Suprapubic skin (tissue), 4 donors: ENCODE measurements at places on chromosomes 6 and 20.

GRCh38 chr20:54626126-54626525, 150.7 kb downstream of the DOK5 start:
- no peak for DNase-seq

DNA sequence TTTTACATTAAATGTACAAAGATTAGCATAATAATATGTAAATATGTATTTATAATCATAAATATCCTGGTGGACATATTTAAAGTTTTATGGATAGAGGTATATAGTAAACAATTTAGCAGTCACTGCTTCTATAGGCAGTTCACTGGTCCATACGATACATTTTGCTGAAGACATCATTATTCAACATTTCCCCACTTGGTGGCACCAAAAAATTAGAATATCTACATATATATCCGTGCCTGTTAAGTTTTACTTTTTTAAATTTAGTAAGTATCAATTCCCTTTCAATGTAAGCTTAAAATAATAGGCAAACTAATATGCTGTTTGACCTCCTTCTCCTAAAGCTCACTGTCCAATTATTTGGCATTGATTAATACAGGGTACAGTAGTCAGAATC, 64.2 kb downstream of the LMBRD1 start:
- no peak for DNase-seq

GRCh38 chr6:9933677-9934076, 481.2 kb downstream of the TFAP2A start:
- no peak for DNase-seq

- DNase-seq, result no peak
These were observed 387.8 kb upstream of the RUNX2 start for GRCh38 chr6:44940367-44940766.

- no peak for DNase-seq
These were observed 190.2 kb downstream of the COL9A1 start for GRCh38 chr6:70112716-70113115.

GRCh38 chr20:54170026-54170471, 3.7 kb downstream of the CYP24A1 start:
- no peak for DNase-seq

GRCh38 chr6:131946992-131947955, 3.9 kb downstream of the CCN2 start:
- DNase-seq, result no peak

DNA sequence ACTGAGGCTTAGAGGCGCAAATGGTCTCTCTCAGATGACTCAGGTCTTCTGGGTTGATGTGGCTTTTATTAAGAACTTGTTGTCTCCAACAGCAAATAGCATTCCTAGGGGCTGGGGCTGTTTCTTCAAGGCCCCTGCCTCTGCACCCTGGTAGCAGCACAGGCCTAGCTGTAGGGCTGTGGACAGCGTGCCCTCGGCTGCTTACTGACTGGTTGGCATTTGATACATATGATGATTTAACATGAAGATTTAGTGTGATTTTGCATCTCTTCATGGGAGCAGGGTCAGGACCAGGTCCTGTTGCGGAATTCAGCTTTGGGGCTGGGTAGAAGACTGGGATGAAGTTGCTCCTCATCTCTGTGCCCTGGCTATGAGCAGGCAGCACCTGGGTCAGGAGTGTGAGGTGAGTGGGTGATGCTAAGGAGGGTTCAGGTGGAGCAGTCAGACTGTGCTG, 24.3 kb upstream of the IER3 start:
- no peak for DNase-seq

GRCh38 chr6:79694623-79695343, 63.7 kb downstream of the SH3BGRL2 start:
- no peak for DNase-seq

GRCh38 chr6:154981079-154981870, 13.8 kb upstream of the TIAM2 start:
- DNase-seq, result no peak

DNA sequence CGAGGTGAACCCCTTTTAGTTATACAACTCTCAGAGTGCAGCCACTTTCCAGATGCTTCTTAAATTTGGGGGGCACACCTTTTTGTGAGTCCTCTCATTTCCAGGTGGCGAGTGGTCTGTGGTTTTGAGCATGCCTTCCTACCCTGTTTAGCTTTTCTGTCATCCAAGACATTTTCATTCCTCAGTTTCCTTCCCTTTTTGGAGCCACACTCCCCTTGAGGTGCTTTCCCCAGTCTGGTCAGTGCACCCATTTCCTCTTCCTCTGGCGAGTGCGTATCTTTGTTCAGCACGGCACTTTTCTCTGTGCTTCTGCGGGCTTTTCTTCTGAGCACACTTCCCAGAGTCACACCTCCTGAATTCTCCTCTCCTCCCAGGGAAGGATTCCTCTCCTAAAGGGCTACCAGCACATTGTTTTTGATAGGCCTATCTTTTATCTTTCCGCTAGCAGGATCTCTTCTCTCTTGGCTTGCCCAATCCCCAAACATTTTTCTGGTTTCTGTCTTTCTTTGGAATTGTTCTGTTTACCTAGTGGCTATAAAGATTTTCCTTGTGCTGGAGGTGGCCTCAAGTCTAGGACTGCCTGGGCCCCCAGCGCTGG, 1.4 kb downstream of the PHF20 start:
- no peak for DNase-seq

- no peak for DNase-seq
These were observed 22.2 kb downstream of the PPP1R3G start for GRCh38 chr6:5107341-5107740.
